A549 treated with ZK216348 at 1 μM for 4 hours (cell line): ENCODE measurements at places on chromosomes 3 and 15. TPM values are rescaled to one million over a fixed set of nuclear protein-coding genes. Genes with fewer than 3 reads are reported as not detected.

CD86 gene
- total RNA-seq, result not detected in 5 replicates

RHO gene
- not detected in 5 replicates for total RNA-seq

CCDC50 gene
- total RNA-seq, result 20.3 to 31.6 TPM (median 28.2 TPM) in 5 replicates

GOLGA6L7 gene
- total RNA-seq, result not detected in 5 replicates

OCA2 gene
- 0.11 to 0.34 TPM (median 0.15 TPM) in 5 replicates for total RNA-seq

GOLGA6L10 gene
- 0.37 to 0.73 TPM (median 0.52 TPM) in 5 replicates for total RNA-seq

OSBPL10 gene
- total RNA-seq, result 15.5 to 21.7 TPM (median 18.9 TPM) in 5 replicates

FANCD2OS gene
- not detected in 5 replicates for total RNA-seq

CPEB1 gene
- 2.8 to 3.9 TPM (median 3.0 TPM) in 5 replicates for total RNA-seq

PLA2G4B gene
- 0.51 to 3.3 TPM (median 2.2 TPM) in 5 replicates for total RNA-seq

SCN10A gene
- total RNA-seq, result not detected in 5 replicates

CPLX3 gene
- 0.07 TPM in 1 of 5 replicates, not detected in the others for total RNA-seq

CHP1 gene
- total RNA-seq, result 53.4 to 67.2 TPM (median 55.8 TPM) in 5 replicates

ZCWPW2 gene
- total RNA-seq, result not detected in 5 replicates

DNAH1 gene
- 0.72 to 1.6 TPM (median 0.89 TPM) in 5 replicates for total RNA-seq

SMAD6 gene
- total RNA-seq, result 15.1 to 29.1 TPM (median 25.0 TPM) in 5 replicates

CD200 gene
- total RNA-seq, result not detected in 5 replicates

PCLAF gene
- 110 to 249 TPM (median 145 TPM) in 5 replicates for total RNA-seq

SYNM gene
- 32.8 to 41.3 TPM (median 38.0 TPM) in 5 replicates for total RNA-seq

GMNC gene
- total RNA-seq, result not detected in 5 replicates

TEX55 gene
- total RNA-seq, result not detected in 5 replicates

CCR3 gene
- total RNA-seq, result not detected in 5 replicates

IL17RB gene
- 0.48 to 1.2 TPM (median 0.87 TPM) in 5 replicates for total RNA-seq

TRIM42 gene
- total RNA-seq, result not detected in 5 replicates

COL8A1 gene
- total RNA-seq, result not detected in 5 replicates

TAMM41 gene
- 26.2 to 31.5 TPM (median 29.0 TPM) in 5 replicates for total RNA-seq

CCDC54 gene
- not detected in 5 replicates for total RNA-seq

DOCK3 gene
- 0.35 to 0.46 TPM (median 0.39 TPM) in 5 replicates for total RNA-seq

ISLR2 gene
- 0.07 to 0.26 TPM (median 0.21 TPM) in 5 replicates for total RNA-seq

GPR171 gene
- not detected in 5 replicates for total RNA-seq

RBP2 gene
- not detected in 5 replicates for total RNA-seq

TTC23 gene
- total RNA-seq, result 9.1 to 15.8 TPM (median 10.0 TPM) in 5 replicates

RETNLB gene
- not detected in 5 replicates for total RNA-seq

SH3BP5 gene
- total RNA-seq, result 18.4 to 19.5 TPM (median 18.6 TPM) in 5 replicates

TLR9 gene
- total RNA-seq, result 0.18 TPM in 1 of 5 replicates, not detected in the others

RAB43 gene
- total RNA-seq, result 1.8 to 6.4 TPM (median 4.6 TPM) in 5 replicates

PLXND1 gene
- 66.4 to 104 TPM (median 90.5 TPM) in 5 replicates for total RNA-seq
